ENCODE measurements at places on chromosomes 4 and X. TPM values are rescaled to one million over a fixed set of nuclear protein-coding genes. Genes with fewer than 3 reads are reported as not detected.

RAB41 gene
- not detected for total RNA-seq

IL1RAPL1 gene
- total RNA-seq = not detected

SYP gene
- 0.35 TPM for total RNA-seq

GASK1B gene
- 1.00 TPM for total RNA-seq

ARHGAP24 gene
- 0.41 TPM for total RNA-seq

FGF5 gene
- not detected for total RNA-seq

KCND1 gene
- 4.3 TPM for total RNA-seq

MAGEA4 gene
- not detected for total RNA-seq

GPR50 gene
- total RNA-seq = not detected

DNA sequence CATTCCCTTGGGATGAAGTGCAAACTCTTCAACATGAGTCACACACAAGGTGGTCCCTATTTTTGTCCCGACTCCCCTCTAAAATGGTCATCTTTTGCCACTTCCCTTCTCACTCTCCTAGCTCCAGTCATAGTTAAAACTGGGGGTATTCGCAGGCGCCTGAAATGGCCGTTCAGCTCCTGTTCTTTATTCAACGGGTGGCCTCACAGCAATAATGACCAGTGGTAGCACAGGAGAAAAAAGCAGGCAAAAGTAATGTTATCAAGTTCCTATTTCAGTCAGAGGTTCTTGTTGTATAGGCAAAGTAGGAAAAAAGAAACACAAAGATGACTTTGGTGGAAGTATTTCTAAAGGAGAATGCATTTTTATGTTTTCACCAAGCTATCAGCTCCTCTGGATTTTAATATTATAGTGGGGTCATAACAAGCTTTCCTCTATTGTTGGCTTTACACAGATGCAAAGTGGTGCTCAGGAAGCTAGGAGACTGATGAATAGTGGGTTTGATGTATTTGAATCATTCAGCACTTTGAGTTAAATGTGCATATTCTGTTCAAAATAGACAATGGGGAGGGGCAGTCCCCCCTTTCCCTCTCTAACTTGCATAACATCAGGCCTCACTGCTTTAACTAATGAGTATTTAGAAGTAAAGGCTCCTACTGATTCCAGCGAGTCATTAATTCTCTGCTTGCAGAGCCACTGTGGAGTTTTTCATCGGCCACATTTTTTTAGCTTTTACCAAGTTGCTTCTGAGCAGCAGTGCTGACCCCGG, 171.2 kb upstream of the NDP start:
- no peak for DNase-seq

GRCh38 chr4:78753091-78753490, 23.1 kb upstream of the BMP2K start:
- DNase-seq = no peak

DNA sequence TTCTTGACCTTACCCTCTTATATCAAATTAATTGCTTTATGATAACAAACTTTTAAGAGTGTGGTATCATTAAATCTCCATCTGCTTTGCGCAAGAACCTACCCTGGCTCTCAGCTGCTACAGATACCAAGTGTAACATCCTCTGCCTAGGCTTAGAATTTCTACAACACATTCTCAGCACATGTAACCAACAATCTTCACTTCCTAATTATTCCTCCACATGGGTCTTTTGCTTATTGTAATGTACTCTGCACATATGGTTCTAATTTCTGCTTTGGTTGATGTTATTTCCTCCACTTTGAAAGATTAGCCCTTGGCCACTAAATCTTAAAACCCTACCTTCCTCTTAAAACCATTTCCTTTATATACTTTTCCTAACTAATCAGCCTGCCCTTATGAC, 242.4 kb downstream of the ARHGAP24 start:
- no peak for DNase-seq

GRCh38 chrX:39772057-39772832, 325.5 kb downstream of the BCOR start:
- DNase-seq = no peak

GRCh38 chr4:62344474-62344873, 1144.3 kb downstream of the ADGRL3 start:
- no peak for DNase-seq

DNA sequence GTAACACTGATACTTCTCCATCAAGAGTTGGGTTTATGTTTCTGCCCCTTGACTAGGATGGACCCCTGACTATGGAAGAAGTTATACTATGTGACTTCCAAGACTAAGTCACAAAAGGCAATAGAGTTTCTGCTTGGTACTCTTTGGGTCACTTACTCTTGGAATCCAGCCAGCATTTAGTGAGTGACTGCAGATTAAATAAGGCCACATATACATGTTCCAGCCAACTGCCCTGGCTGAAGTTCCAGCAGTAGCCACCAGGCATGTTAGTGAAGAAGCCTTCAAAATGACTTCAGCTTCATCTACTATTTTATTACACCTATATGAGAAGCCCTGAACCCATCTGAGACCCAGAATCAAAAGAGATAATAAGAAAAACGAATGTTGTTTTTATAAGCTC, 524.0 kb downstream of the DMD start:
- no peak for DNase-seq

DNA sequence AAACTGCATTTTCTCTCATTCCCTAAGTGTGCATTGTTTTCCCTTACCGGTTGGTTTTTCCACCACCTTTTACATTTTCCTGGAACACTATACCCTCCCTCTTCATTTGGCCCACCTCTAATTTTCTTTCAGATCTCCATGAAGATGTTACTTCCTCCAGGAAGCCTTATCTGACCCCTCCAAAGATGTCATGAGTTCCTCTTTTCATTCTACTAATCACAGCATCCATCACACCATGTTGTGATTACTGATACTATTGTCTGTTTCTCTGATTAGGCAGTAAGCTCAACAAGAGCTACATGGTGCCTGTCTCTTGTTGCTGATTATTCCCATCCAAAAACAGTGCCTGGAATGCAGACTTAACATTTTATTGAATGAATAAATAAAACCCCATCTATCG, 2.9 kb upstream of the AFP start:
- no peak for DNase-seq

- no peak for DNase-seq
These were observed 249.8 kb upstream of the ANXA10 start for GRCh38 chr4:167842487-167842886.

- DNase-seq = no peak
These were observed 444 bp upstream of the ARHGAP6 start for GRCh38 chrX:11666164-11666563.

- no peak for DNase-seq
These were observed 75.4 kb downstream of the KDM6A start for GRCh38 chrX:44948406-44948805.

DNA sequence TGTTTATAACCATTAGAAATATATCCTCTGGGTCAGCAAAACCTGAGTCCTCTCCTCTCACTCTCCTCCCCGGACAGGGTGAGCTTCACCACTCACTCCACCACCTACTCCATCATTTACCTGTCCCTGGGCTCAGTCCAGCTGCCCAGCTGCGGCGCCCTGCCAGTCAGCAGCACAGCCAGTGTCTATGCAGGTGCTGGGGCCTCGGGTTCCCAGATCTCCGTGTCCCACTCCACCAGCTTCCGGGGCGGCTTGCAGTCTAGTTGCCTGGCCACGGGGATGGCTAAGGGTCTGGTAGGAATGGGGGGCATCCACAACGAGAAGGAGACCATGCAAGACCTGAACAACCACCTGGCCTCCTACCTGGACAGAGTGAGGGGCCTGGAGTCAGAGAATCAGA, 662.2 kb upstream of the ACTRT1 start:
- no peak for DNase-seq

- no peak for DNase-seq
These were observed 429.1 kb downstream of the STIM2 start for GRCh38 chr4:27289704-27290103.

GRCh38 chr4:26839534-26839951, 21.1 kb upstream of the STIM2 start:
- DNase-seq = no peak

DNA sequence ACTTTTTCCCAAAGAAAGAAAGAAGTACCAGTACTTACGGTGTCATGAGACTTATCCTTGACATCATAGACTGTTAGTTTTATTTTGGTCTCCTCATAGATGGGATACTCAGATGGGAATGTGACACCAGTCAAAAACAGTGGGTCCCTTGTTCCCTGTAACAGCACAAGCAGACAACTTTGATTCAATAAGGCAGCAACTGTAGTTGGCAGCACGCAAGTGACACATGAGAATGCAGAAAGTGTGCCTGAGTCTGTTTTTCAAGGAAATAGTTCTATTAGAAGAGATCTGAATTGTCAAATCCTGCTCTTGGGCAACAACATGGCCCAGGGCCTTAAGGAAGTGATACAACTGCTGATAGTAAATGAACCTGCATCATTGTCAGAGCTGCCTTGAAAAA, 443.2 kb downstream of the INPP4B start:
- no peak for DNase-seq

DNA sequence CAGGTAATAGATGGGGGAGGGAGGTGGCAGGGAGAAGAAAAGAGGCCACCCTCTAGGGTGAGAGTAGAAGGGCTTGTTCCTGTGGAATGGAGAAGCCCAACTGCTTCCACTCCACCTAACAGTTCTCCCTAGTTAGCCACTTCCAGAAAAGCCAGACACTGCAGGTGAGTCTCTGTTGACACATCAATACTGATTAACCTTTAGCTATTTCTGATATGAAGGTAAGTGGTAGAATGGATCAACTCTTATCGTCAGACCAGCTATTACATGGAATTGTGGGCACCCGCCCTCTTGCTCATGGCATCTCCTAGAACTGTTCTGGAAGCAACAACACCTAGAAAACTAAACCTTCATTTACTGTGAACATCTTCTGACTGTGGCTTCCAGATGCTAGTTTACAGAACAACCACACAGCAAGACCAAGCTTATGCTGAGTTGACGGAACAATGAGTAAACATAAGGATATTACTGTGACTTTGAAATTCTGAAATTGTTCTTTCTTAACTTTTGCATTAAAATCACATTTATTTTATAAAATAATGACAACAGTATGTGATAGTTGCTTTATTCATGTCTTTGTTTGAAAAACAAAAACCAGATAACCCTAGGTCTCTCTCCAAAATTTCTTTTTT, 44.7 kb downstream of the ANXA3 start:
- no peak for DNase-seq

DNA sequence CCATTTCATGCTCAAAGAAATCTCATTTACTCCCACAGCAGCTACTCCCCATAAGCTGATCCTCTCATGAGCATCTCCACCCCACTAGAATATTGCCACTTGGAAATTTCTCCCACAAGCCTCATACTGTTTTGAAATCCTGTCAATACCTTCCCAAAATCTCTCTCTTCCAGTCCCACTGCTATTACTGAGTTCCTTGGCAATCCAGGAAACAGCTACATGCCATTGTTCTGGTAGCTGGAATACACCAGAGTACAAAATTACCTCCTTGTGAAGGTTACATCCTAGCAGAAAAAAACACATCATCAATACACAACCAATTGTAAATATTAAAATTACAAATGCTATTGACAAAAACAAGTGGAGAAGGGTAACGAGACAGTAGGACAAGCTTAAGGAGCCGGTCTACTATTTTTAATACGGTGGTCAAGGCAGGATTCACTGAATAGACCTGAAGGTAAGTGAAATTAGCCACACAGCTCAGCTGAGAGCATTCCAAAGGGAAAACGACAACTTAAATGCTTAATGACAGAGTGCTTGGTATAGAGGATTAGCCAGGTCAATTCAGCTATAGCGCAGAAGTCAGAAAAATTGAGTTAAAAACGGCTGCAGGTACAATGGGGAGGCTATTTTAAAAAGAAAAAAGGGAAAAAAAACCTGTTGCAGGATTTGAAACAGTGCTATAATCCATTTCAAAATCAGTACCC, 6.4 kb downstream of the RPL9 start:
- DNase-seq = no peak

GRCh38 chr4:72319601-72320021, 249.4 kb downstream of the ADAMTS3 start:
- DNase-seq = no peak

DNA sequence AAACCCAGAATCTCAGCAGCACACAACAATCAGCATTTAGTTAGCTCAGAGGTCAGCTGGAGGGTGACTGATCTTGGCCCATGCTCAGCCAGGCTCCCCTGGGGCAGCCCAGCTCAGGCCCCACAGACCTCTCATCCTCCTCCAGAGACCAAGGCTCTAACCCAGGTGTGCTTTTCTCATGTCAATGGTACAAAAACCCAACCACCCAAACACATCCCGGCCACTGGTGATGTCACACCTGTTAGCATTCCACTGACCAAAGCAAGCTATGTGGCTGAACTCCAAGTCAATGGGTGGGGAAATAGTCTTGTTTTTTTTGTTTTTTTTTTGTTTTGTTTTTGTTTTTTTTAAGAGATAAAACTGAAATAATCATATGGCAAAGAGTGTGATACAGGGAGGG, 77.5 kb downstream of the CYTL1 start:
- no peak for DNase-seq

GRCh38 chrX:72392042-72392441, 86.3 kb upstream of the CITED1 start:
- DNase-seq = no peak

GRCh38 chr4:141896687-141897086, 260.3 kb downstream of the IL15 start:
- no peak for DNase-seq

DNA sequence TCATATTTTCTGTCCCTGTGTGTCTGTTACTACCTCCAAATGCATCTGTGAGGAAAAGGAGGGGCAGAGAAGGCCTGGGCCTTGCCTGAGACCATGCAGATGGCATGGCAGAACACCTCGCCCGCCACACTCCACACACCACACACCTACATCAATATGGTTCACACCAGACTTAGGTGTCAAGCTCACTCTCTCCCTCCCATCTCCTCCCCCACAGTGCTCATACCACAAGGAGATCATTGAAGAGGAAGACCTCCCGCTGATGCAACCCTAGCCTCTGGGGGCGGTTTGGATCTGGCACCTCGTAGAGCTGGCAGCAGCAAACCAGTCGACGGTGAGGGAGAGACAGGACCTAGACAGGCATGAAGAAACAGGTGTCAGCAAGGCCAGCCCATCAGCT, 16.6 kb upstream of the KDM5C start:
- no peak for DNase-seq
